ENCODE measurements at places on chromosomes 5 and 9.

GRCh38 chr5:131193106-131193505, 22.4 kb downstream of the LYRM7 start:
- DNase-seq, result no peak

GRCh38 chr5:65084795-65085515, 316.2 kb downstream of the CWC27 start:
- DNase-seq, result no peak

DNA sequence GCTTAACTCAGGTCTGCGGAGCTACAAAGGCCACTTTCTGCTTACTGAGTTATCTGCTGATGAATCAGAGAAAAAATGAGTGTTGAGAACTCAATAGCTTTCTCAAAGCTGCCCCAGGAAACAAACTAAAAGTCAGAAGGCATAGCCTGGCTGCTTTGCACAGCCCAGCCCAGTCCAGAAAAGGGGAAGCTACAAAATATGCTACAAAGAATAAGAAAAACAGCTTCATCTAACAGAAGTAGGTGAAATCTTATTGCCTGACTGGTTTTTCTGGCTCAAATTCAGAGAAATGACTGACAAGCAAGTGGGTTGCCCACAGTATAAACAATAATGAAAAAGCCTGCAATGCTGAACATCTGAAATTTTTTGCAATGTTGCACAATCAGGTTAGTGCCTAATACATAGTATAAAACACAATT, 156.2 kb downstream of the PPP2R2B start:
- no peak for DNase-seq

DNA sequence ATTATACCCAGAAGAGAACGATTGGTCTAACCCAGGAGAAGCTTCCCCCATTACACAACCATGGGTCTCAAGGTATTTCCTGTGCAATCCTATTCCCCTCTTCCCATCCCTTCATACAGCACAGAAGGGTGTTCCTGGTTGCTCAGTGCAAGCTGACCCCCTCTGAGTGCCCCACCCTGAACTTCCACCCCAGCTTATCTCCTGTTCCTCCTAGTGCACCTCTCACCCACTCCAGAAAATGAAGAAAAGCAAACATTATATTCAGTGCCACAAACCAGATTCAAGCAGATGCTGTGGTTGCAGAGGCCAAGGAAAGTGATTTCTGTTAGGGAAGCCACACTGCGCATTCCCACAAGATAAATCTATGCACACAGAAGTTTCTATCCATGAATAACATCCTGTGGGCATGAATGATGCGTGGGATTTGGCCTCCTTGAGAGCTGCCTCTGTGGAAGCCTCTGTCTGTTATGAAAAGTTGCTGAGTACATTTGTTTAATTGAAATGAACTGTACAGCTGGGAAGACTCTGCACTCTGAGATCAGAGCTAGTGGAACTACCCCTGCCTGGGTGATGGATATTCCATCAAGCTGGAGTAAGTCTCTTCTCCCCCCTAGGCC, 2.2 kb upstream of the OR2S2 start:
- no peak for DNase-seq

- DNase-seq, result no peak
Observed at GRCh38 chr5:73311291-73312110, 137.1 kb downstream of the FOXD1 start.

DNA sequence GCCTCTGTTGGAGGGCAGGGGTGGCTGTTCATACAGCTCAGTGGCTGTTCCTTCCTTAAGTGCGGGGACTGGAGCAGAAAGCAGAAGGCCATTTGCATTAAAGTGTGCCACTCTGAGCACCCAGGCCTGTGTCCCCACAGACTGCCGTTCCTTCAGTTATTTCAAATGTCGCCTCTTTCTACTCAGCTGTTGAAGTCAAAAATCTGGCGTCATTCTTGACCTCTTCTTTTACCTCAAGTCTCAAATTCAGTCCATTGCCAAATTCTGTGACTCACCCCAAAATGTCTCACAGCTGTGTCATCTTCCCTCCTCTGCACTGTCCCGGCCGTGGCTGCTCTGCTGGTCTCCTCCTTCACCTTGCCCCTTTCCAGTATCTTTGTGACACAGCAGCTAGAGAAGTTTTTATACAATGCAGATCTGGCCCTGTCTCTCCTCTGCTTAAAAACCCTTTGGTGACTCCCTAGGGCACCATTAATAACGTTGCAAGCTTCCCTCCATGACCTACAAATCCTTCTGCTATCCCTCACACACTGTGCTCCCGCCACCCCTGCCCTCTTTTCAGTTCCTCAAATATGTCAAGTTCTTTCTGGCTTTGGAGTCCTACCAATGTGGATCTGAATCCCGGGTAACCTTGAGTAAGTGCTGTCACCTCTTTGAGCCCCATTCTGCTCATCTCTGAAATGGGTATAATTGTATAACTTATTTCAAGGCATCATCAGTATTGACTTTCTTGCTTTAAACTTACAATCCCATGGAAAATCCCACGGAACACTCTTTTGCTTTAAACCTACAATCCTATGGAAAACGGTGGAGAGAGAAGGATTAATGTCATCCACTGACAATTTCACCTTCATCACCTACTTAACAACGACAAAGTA, 98.3 kb upstream of the BOD1 start:
- DNase-seq, result no peak

DNA sequence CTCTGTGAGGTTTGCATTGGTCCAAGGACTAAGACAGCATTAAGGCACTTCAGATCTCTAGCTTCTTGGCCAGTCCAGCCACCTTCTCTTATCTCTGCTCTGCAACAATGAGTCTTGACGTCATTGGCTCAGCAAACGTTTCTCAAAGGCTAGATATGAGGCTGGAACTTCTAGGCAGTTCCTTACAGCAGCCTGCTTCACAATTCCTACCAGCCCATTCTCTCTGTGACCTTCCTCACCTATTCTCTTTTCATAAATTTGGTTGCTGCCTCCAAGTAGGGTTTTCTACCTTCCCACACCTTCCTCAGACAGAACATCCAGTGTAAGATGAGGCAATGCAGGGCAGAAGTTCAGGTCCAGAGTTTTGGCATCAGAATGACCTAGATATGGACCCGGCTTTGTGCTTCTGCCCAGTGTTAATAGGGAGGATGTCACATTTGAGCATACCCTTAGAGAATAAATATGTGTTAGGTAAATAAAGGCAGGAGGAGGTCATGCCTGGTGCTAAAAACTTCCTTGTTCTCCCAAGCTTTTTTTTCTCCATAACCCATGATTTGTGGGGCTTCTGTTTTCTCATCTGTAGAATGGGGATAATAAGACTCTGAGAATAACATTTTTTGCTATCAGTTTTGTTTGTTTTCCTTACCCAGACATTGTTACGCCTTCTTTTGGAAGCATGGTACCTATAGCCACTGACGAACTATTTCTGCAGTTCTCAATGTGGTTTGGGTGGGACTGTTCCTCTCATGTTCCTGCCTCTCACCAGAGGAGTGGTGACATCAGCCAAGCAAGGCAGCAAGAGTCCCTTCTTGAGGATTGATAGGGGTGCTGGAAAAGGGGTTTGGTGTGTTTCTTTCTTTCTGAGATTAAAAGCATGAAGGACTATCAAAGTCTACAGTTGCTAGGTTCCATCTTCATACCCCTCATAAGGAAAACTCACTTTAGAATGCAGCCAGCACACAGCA, 220.6 kb upstream of the TRIM32 start:
- DNase-seq, result no peak

DNA sequence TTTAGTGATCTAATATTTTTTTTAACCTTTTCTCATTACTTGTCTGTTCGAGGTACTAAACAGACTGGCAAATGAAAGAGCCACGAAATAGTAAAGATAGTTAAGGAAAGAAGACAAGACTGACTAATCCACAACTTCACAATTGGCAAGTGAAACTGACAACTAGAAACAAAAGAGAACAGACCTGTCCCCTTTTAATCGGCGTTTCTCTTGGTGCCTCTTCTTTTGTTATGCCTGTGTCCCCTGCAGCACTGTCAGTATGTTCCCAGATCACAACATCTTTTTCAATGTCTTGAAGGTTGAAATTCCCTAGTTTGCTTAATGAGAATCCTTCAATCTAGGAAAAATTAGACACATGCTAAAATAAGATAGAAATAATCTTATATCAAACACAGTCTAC, 26.1 kb downstream of the TUT7 start:
- no peak for DNase-seq

DNA sequence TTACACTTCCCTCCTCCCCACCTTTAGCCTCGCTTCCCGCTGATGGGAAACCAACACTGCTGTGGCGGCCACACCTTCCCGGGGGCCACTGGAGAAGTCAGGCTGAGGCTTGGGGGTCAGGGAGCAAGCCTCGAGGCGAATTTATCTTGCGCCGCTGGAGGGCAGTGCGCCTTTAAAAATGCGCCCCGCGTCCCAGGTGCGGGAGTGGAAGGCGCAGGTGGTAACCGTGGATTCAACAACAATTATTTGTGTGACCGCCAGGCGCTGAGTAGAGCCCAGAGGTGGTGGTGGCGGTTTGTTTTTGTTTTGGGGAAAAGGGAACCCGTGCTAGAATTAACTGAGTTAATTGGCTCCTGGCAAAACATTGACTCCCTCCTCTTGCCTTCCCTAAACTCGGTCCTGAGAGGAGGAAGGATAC, 1.1 kb downstream of the CFAP77 start:
- DNase-seq, result peak; percentile 69

- no peak for DNase-seq
Observed at GRCh38 chr9:101117161-101117560, 88.6 kb downstream of the PLPPR1 start.

DNA sequence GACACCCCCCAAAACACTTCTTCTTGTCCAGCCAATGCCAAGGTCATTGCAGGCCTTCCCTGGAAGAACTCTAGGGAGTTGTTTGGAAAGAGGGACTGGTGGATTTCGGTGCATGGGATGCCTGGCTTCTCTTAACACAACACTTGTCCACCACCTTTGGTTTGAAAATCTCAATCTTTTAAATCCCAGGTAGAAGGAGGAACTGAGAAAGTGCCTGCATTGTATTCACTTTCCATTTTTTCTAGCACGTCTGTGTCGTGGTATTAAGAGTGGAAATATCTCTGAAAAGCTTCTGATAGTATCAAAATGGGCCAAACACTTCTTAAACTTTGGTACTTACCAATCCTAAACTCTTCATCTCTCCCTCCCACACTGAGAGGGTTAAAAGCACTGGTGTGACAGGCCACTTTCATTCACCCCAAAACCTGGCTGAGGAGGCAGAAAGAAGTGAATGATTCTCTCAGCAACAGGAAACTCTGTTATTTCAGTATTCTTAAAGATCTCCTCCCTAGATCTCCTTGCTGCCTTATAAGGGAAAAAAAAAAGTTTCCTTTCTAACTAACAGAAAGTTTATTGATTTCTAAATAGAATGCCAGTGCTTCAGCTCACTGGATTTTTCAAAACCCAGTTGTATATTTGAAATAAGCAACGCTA, 3.9 kb upstream of the NFIB start:
- DNase-seq, result no peak

GRCh38 chr9:134775081-134775951, 105.3 kb upstream of the FCN2 start:
- no peak for DNase-seq

GRCh38 chr5:77984587-77984986, 208.4 kb upstream of the TBCA start:
- no peak for DNase-seq

GRCh38 chr5:138872841-138873465, 2.2 kb downstream of the LRRTM2 start:
- DNase-seq, result no peak

GRCh38 chr5:94345257-94345656, 273.1 kb downstream of the KIAA0825 start:
- no peak for DNase-seq

DNA sequence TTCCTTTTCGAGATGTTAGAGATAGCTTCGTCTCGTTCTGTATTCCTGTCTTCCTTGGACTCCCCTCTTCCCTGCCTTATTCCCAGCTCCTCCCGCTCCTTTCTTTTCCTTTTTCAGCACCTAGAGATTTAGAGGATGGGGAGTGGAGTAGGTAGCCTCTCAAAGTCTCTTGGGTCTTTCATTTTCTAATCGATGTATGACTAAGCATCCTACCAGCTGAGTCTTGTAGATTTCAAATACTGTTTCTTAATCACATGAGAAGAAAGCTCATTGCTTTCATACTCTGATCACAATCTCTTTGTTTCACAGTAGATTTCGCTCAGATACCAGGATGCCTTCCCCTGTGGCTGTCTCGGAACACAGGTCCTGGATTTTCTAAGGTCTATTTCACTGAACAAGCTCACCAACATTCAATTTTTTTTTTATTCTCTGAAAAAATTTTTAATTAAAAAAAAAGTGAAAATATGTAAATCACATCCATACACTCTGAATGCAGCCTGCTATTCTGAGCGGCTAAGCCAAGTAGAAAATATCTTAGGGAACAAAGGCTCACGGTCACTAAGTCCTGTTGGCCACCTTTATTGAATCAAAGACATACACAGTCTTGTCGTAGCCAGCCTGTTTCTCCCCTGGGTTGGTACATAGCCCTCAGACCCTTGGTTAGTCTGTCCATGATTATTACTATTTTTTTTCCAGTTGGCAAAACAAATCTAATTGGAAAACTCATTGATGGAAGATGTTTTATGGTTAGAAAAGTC, 413.8 kb downstream of the KDM4C start:
- no peak for DNase-seq

- no peak for DNase-seq
Observed at GRCh38 chr9:117400171-117400570, 14.7 kb downstream of the ASTN2 start.

DNA sequence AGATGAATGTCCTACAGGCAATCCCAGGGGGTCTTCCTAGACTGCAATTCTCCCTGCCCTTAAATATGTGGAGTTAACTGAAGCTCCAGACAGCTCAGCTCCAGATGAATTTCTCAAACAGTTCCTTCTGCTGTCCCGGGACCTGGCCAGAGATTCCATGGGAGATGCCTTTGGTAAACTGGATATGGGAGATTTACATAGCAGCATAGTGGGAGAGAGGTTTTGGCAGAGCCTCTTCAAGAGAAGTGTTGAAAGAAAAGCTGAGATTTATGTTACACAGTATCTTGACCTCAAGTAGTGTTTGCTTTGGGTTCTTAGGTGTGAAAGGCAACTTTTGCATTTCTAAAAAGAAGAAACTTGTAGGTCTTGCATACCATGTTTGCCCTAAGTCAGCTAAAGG, 364.9 kb downstream of the ARRDC3 start:
- DNase-seq, result no peak

GRCh38 chr5:79983618-79984017, 7.4 kb downstream of the MTX3 start:
- DNase-seq, result no peak

DNA sequence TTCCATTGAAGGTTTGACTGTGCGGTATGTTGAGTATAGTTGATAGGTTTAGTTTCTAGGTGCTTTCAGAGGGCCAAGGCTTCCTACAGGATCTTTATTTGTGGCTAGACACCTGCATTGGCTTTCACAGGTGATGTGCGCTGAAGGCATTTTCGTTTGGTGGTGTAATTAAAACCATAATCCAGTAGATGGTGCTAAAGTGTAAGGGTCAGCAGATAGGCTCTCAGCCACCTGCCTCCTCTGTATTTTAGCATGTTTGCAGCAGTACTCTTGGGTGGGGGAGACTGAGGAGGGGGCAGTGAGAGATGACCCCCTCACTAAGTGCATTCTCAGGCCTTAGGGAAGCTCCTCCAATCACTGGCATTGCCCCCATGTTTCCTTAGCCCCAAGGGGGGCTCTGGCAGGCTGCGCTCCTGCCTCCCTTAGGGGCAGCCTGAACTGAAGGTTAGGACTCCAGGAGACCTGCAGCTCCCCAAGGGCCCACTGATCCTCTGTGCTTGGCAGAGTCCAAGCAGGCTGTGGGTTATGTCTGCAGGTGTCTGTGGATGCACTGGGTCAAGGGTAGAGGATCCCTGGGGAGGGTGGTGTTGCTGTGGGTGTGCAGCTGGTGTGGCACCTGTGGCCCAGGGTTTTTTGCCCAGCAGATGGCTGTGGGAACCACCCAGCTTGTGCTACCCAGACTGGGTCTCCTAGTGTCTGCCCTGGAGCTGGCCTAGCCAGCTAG, 23.4 kb downstream of the CDK20 start:
- no peak for DNase-seq

All from CD4-positive, alpha-beta T cell treated with Interleukin-15 for 1 hour (primary cell).